ENCODE measurements at places on chromosomes 16 and 17.

DNA sequence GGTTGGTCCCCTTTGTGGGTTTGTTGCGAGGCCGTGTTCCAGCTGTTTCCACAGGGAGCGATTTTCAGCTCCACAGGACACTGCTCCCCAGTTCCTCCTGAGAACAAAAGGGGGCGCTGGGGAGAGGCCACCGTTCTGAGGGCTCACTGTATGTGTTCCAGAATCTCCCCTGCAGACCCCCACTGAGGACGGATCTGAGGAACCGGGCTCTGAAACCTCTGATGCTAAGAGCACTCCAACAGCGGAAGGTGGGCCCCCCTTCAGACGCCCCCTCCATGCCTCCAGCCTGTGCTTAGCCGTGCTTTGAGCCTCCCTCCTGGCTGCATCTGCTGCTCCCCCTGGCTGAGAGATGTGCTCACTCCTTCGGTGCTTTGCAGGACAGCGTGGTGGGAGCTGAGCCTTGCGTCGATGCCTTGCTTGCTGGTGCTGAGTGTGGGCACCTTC, 27.3 kb upstream of the STH start:
- DNase-seq, result no peak

DNA sequence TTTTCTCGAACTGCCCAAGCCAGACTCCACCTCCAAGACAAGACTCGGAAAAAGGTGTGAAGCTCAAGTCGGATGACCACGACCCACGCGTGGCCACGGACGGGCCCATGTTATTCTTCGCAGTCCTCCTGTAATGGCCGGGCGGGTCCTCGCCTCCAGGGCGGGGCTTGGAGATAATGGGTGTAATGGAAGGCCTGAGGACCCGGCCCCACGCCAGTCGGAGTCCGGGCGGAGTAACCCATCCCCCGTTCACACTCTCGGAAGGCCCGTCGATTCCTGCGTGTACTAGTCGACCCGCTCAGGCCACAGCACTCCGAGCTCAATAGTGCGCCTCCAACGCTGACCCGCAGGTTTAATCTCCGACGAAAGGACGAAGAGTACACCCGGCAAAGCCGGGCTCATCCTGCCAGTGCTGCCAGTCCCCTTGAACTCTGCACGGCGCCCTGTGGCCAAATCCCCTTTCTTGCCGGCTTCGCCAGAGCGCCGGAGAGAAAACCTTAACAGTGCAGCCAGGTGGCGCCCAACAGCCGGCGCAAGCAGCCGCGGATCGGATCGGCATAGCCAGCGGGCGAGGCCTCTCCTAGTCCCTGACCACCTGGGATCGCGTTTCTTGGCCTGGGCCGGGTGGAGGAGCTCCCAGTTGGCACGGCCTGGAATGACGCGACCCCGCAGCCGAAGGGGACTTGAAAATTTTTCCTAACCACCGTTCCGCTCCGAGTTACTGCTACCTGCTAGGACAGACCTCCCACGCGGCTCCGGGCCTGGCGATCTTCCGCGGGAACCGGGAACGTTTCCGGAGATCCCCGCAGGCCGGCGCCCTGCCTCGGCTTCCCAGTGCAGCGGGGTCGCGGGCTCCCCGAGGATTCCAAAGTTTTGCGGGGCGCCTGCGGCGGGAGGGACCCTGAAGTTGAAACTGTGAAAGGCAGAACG, 762.0 kb downstream of the KCNJ18 start:
- DNase-seq, result no peak

DNA sequence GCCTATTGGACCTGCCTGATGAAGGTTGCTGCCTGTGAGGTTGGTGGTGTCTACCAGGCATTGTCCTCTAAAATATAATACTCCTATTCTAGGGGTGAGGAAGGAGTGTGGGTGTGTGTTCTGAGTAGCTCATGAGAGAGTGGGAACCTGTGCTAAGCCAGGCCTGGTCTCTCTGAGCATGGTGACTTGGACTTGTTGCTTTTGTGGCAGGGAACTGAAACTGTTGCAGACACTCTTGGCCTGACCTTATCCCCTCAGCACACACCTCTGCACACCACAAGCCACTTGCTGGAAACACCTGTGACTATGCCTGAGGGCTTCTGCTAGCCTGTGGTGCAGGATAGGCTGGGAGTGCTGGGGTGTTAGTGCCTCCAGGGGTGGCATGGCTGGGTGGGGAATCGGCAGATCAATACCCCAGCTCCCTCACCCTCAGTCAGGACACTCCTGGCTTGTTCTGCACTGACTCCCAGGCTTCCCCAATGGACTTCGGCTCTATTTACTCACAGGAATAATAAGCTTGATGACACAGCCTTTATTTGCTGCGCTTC, 29.9 kb downstream of the PLCG2 start:
- peak; percentile 22 for DNase-seq

- no peak for DNase-seq
Measured at GRCh38 chr17:36894925-36895324, 42.4 kb upstream of the LHX1 start.
